ENCODE measurements at places on chromosomes 5 and 9. TPM values are rescaled to one million over a fixed set of nuclear protein-coding genes. Genes with fewer than 3 reads are reported as not detected.
A peak's percentile ranks its signal among the peaks of the same experiment; 100 is the strongest.

- DNase-seq: peak; percentile 4
Observed at GRCh38 chr5:157076558-157076957, 17.6 kb upstream of the HAVCR1 start.

GRCh38 chr5:173941758-173942401 is 47.1 kb upstream of the C5orf47 start:
- DNase-seq: no peak

GRCh38 chr9:111838439-111838838 is 43.7 kb upstream of the SHOC1 start:
- no peak for DNase-seq

GRCh38 chr5:130777794-130778193 is 387.3 kb downstream of the HINT1 start:
- DNase-seq: no peak

DNA sequence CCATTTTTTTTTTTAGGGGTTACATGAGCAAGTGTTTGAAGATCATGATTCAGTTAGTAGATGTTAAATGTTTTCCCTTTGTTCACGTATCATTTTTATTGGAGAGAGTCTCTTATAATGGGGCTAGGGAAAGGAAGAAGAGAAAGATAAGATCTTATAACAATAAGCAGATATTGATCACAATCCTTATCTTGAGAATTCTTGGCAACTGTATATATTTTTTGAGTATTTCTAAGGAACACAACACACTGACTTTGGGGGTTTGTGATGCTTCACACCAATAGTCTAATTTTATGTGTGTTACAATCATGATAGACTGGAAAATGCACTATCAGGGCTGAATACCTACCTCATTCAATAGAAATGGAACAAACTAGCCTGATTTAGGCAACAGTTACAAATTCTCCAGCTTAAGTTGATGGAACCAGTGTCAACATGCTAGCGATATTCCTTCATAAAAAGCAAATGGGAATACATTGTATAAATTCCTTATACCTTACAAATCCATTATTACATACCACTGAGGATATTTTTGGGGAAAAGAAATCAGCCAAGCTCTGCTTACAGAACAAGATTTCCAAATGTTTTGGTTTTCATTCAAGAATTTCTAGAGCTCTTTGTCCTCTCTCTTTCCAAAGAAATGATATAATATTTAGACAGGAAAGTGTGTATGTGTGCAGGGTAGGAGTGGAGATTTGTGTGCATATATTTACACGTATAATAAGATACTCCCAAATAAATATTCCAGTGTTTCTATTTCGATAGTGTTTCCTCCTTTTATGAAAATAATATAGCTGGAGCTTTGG is 41.5 kb downstream of the SVEP1 start:
- peak; percentile 38 for DNase-seq

- DNase-seq: no peak
Observed at GRCh38 chr9:117643288-117643654, 60.9 kb upstream of the TLR4 start.

DNA sequence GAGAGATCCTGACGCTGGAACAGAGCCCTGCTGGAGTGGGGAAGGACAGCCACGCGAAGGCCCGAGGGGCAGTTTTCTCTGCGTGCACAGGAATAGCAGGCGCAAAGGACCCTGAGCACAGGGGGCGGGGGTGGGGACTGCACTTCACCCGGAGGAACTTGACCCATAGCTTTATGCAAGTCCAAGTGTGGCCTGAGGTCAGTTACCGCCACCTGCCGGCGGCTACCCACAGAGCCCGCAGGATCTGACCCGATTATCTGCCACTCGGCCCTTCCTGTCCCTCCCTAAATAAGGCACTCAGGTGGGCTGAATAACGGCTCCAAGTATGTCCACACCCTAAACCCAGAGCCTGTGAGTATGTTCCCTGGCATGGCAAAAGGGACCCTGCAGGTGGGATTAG is 65.4 kb upstream of the FCN1 start:
- no peak for DNase-seq

DNA sequence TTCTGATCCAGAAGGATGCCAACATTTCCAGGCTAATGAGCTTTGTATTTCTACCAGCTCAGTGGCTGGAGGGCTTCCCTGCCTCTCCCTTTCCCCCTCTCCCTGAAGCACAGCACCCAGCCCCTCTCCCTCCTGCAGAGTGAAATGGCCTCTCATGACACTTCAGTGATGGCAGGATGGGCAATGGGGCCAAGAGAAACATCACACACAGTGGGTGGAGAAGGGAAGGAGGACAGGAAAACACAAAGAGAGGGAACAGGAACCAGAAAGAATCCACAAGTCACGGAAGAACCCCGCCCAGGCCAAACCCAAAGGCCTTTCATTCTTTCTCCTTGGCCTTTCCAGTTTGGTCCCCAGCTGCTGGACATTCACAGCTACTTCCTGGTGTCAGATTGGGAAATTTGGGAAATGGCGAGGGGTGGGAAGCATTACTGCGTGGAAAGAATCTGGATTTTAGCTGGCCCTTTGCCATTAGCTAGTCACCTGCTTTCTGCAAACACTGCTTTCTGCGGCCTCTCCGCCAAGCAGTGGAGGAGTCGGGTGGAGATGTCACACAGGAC is 82.6 kb downstream of the GLDC start:
- DNase-seq: no peak

- DNase-seq: no peak
Observed at GRCh38 chr5:15034379-15034778, 162.8 kb upstream of the ANKH start.

- peak; percentile 84 for DNase-seq
Observed at GRCh38 chr9:21770871-21771560, 31.4 kb upstream of the MTAP start.

DNA sequence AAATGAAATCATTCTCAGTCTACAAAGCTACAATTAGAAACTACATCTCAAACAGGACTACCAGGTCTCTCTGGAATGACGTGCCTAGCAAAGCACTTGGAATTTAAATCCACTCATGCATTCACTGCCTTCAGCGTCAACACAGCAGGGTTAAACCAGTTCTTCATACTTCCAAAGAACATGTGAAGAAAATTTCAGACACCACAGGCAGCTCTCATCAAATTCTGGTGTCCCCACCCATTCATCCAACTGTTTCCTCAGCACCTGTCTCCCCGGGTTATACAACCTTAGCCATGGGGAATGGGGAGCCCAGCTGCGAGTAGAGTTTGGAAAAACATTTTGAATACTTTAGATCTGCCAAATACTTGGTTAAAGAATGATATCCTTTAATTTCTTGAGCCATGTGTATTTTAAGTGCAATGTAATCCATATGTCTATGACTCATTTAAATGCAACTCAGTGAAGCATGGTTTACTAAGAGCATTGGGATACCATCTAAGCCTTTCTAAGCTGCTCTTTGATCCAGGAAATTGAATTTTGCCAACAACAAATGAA is 17.5 kb downstream of the ADAM19 start:
- DNase-seq: peak; percentile 79

Gene DCANP1
- not detected for total RNA-seq

Gene DAB2
- 6.5 TPM for total RNA-seq

Gene ALDH1A1
- not detected for total RNA-seq

Gene SLC4A9
- 0.04 TPM for total RNA-seq
